ENCODE measurements at places on chromosomes 3 and 15.

DNA sequence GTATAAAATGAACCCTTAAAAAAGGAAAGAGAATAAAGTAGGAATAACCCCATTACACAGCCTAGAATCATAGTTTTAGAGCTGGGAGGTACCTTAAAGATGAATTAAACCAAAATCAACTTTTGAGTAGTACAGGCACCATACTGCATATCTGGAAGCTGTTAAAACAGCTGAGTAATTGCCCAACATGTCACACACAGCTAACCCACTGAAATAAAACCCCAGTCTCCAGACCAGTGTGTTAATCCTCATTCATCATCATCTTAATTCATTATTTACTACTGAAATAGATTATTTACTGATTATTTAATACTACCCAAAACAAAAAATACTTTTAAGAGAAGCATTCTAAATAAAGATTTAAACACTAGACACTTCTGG is 52.8 kb downstream of the GPR160 start:
- no peak for DNase-seq

GRCh38 chr15:43230640-43231115 is 9.9 kb upstream of the EPB42 start:
- no peak for DNase-seq

- no peak for DNase-seq
Observed at GRCh38 chr3:134393074-134393473, 18.8 kb upstream of the AMOTL2 start.

DNA sequence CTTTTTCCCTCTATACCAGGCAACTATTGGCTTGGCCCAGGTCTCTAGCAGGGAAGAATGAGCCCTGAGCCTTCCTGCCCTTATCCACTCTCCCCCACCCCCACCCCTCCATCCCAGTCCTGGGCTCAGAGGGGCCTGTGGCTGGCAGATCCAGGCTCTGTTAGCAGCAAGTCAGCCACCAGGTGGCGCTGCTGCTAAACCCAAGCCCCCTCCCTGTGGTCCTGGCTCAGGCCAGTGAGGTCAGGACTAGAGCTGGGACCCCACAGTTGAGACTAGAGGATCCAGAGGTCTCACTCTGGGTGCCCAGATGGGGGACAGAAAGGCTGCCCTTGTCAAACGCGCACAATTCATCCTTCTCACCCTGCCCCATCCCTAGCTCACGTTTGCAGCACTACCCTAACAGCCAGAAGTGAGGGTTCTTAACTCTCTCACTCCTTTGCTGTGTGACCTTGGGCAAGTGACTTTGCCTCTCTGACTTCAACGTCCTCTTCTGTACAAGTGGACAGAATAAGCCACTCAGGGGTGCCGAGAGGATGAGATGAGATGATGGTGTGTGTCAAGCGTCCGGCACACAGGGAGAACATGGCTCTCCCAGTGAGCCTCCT is 46.8 kb upstream of the SLC6A1 start:
- DNase-seq, result peak; percentile 73

- no peak for DNase-seq
Observed at GRCh38 chr3:129467932-129468331, 27.9 kb downstream of the IFT122 start.

GRCh38 chr3:123335007-123335670 is 113.8 kb downstream of the ADCY5 start:
- no peak for DNase-seq

- DNase-seq, result no peak
Observed at GRCh38 chr15:60375306-60375705, 22.5 kb downstream of the ANXA2 start.

- DNase-seq, result no peak
Observed at GRCh38 chr3:187799942-187800641, 54.8 kb upstream of the BCL6 start.

DNA sequence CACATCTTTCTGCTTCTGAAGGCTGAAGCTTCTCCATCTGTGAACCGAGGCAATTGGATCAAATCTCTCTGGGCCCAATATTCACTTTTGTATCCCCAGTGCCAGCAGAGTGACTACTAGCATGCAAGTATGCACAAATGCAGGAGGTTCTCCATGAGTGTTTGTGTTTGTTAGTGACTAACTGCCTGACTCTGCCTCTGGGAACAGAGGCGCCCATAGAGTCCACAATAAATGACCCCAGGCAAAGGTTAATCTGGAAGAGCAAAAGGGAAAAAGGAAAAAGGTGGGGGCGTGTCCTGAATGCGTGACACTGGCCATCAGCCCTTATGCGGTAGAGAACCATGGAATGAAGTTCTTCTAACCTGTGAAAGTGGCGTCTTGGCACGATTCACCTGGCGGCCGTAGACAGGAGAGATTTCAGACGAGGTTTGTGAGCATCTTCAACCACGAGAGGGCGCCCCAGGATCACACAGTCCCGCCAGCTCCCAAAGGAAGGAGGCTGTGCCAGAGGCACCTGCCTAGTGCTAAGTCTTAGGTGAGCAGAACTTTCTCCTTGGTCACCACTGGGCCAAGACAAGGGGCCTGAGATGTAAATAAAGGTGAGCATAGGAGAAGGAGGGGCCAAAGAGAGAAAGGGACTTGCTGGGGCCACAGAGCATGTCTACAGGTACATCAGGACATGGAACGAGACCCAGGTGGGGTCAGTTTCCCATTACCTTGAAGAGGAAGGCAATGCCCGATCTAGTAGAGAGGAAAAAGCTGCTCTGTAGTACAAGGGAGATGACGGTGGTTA is 44.2 kb downstream of the RBPMS2 start:
- peak; percentile 69 for DNase-seq

GRCh38 chr15:41881550-41881919 is 12.3 kb downstream of the SPTBN5 start:
- DNase-seq, result no peak

DNA sequence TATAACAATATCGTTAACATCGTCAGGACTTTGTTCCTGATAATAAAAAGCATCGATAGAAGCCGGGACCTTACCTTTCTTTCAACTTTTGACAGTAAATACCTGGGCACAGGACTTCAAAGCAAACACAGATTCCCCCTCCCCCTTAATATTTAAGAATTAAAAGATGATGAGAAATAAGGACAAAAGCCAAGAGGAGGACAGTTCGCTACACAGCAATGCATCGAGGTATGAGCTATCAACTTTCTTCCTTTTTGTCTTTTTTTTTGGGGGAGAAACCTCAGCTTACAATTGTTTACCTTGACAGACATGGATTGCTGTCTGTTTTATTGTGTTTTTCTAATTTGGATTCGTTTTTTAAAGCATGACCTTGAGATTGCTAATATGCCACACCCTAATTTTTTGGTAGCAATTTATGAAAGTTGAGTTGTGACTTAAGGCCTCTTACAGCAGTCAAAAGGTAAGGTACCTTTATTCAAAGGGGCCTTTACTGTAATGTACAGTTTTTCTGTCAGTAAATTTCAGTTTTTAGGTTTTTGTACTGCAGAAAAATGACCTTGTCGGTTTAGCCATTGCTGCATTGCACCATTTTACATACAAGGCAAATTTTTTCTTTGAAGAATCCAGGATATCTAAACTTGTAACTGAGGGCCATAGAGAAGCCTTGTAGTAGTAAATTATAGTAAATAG is 1.1 kb downstream of the CHD2 start:
- DNase-seq, result no peak

DNA sequence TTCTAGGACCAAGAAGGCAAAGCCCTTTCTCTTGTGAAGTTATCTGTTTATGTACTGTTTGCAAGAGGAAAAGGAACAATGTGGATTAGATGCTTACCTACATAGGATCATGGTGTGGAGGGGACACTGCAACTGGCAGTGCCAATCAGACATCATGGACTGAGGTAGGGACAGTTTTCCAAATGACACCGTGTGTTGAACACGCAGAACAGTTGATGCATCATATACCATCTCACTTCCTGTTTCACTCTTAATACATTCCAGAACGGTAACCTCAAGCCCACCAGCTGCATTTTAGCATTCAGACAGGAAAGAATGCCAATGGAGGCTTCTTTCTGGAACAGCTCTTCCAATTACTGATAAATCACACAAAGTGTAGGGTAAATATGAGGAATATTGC is 397.7 kb upstream of the LMCD1 start:
- no peak for DNase-seq

Measured in hepatic stellate cell (primary cell).